ENCODE measurements at places on chromosomes 5 and 9.

GRCh38 chr5:103434057-103434456 lies 128.5 kb downstream of the NUDT12 start:
- no peak for DNase-seq

DNA sequence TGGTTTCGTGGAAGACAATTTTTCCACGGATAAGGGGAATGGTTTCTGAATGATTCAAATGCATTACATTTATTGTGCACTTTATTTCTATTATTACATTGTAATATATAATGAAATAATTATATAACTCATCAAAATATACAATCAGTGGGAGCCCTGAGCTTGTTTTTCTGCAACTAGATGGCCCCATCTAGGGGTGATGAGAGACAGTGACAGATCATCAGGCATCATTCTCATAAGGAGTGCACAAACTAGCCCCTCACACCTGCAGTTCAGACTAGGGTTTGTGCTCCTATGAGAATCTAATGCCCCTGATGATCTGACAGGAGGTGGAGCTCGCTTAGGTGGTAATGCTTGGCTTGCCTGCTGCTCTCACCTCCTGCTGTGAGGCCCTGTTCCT lies 6.4 kb downstream of the ISCA1 start:
- no peak for DNase-seq

- no peak for DNase-seq
These were observed 23.1 kb upstream of the FRRS1L start for GRCh38 chr9:109190151-109190550.

DNA sequence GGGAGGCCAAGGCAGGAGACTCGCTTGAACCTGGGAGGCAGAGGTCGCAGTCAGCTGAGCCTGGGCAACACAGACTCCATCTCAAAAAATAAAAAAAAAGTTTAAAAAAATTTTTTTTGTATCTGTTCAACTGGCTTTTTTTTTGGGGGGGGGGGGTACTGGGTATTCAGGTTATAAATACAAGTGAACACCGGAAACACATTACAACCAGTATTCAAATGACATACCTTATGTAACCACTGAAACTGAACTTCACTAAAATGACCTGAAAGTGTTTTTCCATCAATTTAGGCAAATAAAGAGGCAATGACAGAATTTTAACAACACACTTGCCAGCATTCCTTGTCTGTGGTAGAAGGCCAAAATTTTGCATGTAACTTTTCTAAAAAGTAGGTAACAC lies 33.5 kb downstream of the STRBP start:
- no peak for DNase-seq

DNA sequence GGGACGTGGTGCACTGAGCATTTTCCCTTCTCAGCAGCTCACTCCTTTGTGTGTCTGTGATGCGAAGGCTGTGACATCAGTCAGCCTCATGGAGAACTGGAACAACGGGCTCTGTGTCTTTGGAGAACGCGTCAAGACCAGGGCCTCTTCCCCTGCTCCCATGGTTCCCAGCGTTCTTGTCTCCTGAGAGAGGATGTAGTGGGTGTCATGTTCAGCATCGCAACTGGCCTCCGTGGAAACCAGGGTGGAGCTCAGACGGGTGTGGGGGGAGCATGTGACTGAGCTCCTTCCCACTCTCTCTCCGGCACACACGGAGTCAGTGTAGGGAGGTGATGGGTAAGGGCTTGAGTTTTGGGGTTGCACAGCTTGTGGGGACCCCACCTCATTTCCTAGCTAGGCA lies 59.7 kb downstream of the TENT4A start:
- DNase-seq: no peak

GRCh38 chr5:7827610-7828009 lies 23.3 kb downstream of the CFAP90 start:
- DNase-seq: no peak

- DNase-seq: no peak
These were observed 404.9 kb upstream of the ADAMTS16 start for GRCh38 chr5:4735261-4735660.

GRCh38 chr9:3672399-3672798 lies 146.6 kb upstream of the RFX3 start:
- no peak for DNase-seq

DNA sequence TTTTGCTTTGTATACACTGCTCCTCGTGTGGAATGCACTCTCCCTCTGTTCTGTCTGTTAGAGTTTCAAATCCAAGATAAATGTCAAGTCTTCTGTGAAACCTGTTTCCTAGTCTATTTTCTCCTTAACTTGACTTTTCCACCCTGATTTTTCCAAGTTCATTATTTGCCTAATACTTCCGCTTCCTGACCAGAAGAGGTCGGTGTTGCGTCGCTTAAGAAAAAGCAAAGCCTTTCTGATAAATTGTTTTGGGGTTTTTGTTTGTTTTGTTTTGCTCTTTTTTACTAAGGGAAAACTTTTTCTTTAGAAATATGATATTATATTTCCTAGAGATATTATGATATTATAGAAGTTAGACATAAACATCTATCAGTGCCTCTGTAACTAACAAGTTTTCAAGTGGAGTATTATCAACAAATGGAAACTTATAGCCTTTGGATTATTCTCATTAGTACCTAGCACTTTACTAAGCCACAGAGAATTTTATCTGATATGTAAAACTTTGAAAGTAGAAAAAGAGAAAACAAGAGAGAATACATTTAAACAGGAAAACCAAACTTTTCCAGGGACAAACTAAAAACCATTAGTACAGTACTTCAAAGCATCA lies 55.8 kb downstream of the PHAX start:
- DNase-seq: no peak

- no peak for DNase-seq
These were observed 14.9 kb upstream of the MACIR start for GRCh38 chr5:103243665-103244064.

GRCh38 chr5:118834710-118835109 lies 153.6 kb downstream of the DTWD2 start:
- DNase-seq: no peak

GRCh38 chr5:6822556-6823343 lies 109.5 kb downstream of the TENT4A start:
- DNase-seq: no peak

- DNase-seq: no peak
These were observed 458.8 kb downstream of the ICE1 start for GRCh38 chr5:5881294-5881693.

DNA sequence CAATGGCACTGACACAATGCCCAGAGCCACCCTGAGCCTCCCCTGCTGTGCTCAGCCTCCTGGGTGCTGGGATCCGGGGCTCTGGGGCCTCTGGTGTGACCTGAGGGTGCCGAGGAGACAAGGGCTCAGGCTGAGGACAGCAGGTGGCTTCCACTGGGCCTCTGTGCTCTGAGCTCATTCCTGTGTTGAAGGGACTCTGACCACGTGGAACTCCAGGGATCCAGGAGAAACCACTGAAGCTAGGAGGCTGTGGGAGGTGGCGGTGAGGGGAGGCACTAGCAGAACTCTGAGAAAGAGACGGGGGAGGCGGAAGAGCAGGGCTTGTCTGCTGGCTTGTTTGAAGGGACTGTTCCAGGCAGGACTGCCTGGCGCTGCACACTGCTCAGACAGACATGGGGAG lies 318.7 kb upstream of the IRX1 start:
- no peak for DNase-seq

GRCh38 chr9:37295796-37296195 lies 126.7 kb upstream of the GRHPR start:
- DNase-seq: no peak

- DNase-seq: no peak
These were observed 16.9 kb downstream of the PHF19 start for GRCh38 chr9:120860083-120860482.

DNA sequence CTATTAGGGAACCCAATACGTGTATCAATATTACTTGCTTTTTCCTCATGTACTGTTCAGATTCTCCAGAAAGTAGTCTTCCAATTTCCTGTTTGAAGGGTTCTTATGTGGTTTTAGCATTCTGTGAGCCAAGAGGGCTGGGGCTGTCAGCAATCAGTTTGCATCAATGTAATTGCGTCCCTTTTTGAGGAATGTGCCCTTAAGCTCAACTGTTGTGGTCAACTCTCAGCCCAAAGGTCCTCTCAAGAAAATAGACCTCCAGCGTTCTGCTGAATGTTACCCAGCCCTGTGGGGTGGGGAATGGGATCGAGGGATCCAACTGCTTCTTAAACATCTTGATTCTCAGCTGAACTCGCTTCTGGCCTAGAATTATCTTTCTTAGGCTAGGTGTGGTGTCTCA lies 43.8 kb upstream of the CDK20 start:
- no peak for DNase-seq

GRCh38 chr5:152711801-152712388 lies 306.8 kb upstream of the NMUR2 start:
- DNase-seq: no peak

DNA sequence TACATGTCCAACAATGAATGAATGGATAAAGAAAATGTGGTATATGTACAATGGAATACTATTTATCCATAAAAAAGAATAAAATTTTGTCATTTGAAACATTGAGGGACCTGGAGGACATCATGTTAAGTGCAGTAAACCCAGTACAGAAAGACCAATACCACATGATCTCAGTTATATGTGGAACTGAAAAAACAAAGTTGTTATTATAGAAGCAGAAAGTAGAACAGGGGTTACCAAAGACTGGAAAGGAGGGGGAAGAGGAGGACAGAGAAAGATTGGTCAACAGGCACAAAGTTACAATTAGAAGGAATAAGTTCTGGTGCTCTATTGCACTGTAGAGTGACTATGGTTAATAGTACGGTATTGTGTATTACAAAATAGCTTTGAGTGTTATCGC lies 233.8 kb downstream of the SEMA6A start:
- DNase-seq: no peak

DNA sequence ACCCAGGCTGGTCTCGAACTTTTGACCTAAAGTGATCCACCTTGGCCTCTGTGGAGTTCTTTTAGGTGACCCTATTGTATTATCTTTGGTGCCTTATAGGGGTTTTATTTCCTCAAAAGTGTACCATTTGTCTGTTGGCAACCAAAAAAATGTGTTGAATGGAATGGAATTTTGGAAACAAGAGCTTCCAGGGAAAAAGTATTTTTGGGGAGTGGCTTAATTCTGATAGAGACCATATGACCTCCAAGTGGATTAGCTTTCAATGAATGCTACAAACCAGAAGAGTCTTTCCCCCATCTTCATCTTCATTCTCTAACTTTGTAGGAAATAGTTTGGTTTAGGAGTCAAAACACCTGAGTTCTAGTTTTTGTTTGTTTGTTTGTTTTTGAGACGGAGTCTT lies 3.4 kb upstream of the OGN start:
- DNase-seq: no peak
